Stimulated activated memory B cell treated with anti-CD40 and anti-IgM and Interleukin-4, amounts not matched to agents 10 μg/mL and 1 μg/mL and 100 μg/mL, for 72 hours (primary cell): ENCODE measurements at places on chromosomes 5 and 9.

- ATAC-seq = no peak
Measured at GRCh38 chr9:73155377-73155776, 3.7 kb downstream of the ANXA1 start.

- ATAC-seq = no peak
Measured at GRCh38 chr5:124103671-124104070, 591.7 kb downstream of the CSNK1G3 start.

DNA sequence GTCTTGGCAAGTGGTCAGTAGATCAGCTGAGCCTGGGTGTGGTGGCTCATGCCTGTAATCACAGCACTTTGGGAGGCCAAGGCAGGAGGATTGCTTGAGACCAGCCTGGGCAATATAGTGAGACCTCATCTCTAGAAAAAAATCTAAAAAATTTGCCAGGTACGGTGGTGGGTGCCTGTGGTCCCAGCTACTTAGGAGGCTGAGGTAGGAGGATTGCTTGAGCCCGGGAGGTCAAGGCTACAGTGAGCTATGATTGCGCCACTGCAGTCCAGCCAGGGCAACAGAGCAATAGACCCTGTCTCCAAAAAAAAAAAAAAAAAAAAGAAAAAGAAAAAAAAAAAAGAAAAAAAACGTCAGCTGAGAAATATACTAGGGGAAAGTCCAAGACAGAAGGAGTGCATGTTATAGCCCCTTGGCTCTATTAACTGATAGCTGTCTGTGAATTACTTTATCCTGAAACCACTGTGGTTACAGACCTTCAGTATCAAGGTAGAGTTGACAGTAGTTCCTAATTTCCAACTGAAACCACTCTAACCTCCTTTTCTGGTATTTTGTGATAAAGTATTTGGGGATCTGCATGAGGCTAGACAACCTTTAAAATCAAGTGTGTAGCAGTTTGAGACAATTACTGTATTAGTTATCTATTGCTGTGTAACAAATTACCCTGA lies 2.3 kb upstream of the INIP start:
- ATAC-seq = no peak

- ATAC-seq = no peak
Measured at GRCh38 chr9:9002826-9003583, 1203.4 kb upstream of the DMAC1 start.

DNA sequence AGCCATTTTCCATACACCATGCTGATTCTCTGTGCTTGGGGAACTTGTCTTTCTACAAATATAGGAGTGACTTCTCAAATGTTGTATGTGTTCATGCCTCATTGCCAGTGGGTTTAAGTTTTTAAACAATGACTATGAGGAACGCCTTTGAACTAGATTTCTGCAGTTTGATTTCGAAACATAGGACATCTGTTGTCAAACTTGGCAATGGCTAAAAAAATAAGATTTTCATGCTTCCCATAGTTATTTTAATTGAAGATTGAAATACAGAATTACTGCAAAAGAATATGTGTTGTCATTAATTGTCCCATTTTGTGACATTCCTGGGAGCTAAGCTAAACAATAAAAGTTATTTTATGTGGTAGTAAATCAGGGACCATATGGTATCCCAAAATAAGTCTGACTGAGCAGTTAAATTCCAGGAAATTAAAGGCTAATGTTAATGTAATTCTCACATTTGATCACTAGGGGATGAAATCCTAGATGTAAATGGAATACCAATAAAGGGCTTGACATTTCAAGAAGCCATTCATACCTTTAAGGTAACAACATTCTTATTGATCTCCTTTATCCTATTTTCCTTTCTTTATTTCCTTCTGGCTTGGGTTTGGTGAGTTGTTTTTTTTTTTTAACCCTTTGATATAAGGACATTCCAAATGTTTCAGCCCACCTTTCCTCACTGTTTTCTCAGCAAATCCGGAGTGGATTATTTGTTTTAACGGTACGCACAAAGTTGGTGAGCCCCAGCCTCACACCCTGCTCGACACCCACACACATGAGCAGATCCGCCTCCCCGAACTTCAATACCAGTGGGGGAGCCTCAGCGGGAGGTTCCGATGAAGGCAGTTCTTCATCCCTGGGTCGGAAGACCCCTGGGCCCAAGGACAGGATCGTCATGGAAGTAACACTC lies 116.7 kb downstream of the GOLPH3 start:
- no peak for ATAC-seq

DNA sequence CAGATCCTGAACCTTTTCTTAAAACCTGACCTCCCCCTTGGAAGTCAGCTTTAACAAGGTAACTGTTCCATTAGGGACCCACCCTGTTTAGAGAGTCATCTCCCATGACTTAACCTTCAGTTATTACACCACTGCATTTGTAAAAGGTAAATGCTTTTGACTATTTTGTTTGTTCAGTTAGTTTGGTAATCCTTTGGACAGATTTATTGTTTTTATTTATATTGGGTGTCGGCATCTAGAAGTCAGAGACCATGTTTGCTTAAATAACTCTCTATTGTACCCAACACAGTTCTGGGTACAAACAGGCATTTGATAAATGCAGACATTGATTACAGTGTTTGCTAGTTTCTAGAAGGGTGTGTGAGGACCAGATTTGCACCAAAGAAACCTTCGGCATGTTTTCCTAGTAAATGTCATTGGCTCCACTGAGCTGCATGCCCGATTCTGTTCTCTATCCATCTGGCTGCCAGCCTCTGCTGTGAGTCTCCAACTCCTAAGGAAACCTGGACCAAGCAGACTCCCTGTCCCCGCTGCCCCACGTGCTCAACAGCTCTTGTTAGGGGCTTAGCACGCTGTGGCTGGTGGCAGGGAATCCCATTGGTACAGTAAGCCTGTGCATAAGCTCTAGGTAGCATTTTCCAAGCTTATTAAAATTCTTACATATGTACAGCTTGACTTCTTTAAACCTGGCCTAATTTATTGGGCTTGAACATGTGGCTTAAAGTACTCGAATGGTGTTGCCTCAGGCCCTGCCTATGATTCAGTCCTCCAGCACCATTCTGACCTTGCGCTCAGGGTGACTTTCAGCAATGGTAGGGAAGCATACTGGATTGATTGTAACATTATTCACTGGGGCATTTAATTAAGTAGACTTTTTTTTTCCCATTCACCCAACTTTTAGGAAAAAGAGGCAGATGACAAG lies 6.6 kb downstream of the PCBD2 start:
- ATAC-seq = no peak

GRCh38 chr9:109232449-109233237 lies 65.6 kb upstream of the FRRS1L start:
- no peak for ATAC-seq

GRCh38 chr5:109951758-109952157 lies 262.0 kb downstream of the MAN2A1 start:
- ATAC-seq = no peak
